ENCODE measurements at places on chromosomes 6 and 20. TPM values are rescaled to one million over a fixed set of nuclear protein-coding genes. Genes with fewer than 3 reads are reported as not detected.

DNA sequence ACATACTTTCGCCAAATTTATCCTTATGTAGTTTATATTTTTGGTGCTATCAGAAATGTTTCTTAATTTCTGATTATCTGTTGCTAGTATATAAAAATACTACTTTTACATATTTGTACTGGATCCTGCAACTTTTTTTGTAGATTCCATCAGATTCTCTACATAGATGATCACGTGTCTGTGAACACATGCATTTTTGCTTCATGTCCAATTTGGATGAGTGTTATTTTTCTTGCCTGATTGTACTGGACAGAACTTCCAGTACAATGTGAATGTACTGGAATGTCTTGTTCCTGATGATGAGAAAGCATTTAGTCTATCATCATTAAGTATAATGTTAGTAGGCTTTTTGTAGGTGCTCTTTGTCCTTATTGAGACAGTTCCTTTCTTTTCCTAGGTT lies 25.0 kb upstream of the SSR1 start:
- H3K36me3 ChIP-seq: no peaks in the 10 kb centered on the region
- no peak overlapping the region for H3K27ac ChIP-seq
- DNase-seq: no peak
- H3K4me1 ChIP-seq: no peaks in the 10 kb centered on the region
- no peaks in the 10 kb centered on the region for H3K27me3 ChIP-seq

The CCR6 gene
- polyA plus RNA-seq: 98.7 TPM

DNA sequence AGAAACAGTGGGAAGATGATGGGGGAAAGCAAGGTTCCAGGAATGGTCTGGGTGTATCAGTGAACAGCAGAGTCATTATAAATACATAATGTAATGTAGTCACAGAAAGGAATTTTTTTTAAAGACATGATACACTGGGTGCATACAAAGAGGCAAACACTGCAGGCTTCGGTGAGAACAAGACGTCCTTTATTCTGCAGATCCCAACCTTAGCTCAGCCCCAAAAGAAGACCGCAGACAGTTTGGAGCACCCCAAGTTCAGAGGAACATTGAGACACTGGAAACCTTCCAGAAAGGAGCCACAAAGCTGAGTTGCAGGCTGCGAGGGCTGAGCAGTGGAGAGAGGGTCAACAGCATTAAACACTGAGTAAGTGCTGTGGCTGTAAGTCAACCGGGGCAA lies 30.6 kb upstream of the FOXC1 start:
- no peak for DNase-seq
- H3K27ac ChIP-seq: no peak overlapping the region
- no peaks in the 10 kb centered on the region for H3K4me1 ChIP-seq

DNA sequence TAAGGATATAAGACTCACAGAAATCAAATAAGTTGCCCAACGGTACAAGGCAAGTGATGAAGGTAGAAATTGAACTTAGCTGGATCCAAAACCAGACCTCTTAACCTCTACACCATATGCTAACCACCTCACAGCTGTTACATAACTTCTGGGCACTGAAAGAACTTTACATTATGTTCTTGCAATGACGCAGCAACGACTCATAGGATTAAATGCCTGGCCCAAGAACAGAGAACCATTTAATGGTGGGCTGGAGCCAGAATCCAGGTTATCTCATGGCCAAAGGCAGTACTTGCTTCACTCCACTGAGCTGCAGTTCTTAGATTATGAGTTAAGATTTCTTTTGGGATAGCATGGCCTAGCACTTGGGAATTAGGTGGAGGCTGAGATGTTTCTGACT lies 4.4 kb downstream of the TRMT6 start:
- H3K4me1 ChIP-seq: peaks cover 25% of the 10 kb centered on the region
- no peaks in the 10 kb centered on the region for H3K27me3 ChIP-seq
- H3K4me3 ChIP-seq: no peak overlapping the region
- no peak overlapping the region for H3K27ac ChIP-seq
- H3K36me3 ChIP-seq: peaks cover 44% of the 10 kb centered on the region
- DNase-seq: no peak

Measured in CD4-positive, alpha-beta memory T cell (primary cell).